Large intestine (tissue), 12 donors: ENCODE measurements at places on chromosomes 4 and X.

- DNase-seq, result no peak
These were observed 49.3 kb downstream of the SLC10A7 start for GRCh38 chr4:146472404-146472803.

- DNase-seq, result peak; percentile 60
These were observed 9.0 kb downstream of the SEC24D start for GRCh38 chr4:118826723-118827444.

DNA sequence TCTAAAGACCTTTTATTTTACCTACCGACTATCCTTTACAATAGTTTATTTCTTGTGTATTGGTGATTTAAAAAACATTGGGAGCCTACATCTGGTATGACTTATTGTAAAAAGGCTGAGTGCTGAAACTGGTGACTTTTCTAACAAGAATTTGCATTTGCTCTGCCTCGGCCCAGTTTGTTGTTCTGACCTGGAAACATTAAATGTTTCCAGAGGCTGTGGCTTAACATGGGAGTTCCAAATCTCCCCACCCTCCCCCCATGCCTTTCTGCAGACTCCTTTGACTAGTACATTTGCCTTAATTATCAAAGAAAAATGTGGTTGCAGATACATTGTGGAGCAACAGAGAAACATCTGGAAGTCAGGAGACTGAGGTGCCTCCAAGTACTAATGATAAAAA lies 39.8 kb downstream of the SPCS3 start:
- DNase-seq, result no peak

GRCh38 chrX:83512111-83512510 lies 4.0 kb downstream of the POU3F4 start:
- no peak for DNase-seq

DNA sequence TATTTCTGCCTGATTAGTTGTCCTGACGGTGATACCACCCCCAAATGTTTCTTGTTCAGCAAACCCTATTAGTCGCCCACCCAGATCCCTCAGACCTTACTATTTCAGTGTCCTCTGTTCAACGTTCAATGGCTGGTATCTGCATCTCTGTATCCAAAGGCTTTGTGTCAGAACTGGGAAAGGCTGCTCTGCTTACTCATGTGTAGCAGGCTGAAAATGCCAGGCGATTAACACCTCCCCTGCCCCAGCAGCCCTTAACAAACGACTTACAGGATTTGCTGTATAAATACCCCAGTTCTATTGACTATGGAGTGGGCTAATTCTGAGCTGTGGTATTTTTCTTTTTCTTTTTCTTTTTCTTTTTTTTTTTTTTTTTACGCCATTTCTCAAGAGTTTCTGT lies 415.0 kb downstream of the ZNF674 start:
- no peak for DNase-seq

- no peak for DNase-seq
These were observed 21.9 kb downstream of the COQ2 start for GRCh38 chr4:83262682-83263081.

- no peak for DNase-seq
These were observed 125.7 kb downstream of the RPA4 start for GRCh38 chrX:97009391-97009790.

DNA sequence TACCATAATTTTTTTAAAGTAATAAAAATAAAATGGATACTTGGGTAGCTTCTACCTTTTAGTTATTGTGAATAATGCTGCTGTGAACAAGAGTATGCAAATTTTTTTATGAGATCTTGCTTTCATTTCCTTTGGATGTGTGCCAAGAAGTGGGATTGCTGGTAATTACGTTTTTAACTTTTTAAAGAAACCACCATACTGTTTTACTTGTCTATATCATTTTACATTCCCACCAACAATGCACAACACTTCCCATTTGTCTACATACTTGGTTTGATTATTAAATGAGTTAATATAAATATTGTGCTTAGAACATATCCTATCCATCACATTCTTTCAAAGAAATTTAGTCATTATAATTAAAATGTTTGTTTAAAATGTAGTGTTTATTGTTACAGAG lies 3.9 kb upstream of the SULT1B1 start:
- no peak for DNase-seq

GRCh38 chr4:8227201-8227770 lies 28.2 kb downstream of the SH3TC1 start:
- no peak for DNase-seq

GRCh38 chr4:126051689-126052424 lies 737.1 kb downstream of the FAT4 start:
- DNase-seq, result no peak

GRCh38 chr4:1463088-1463926 lies 57.1 kb upstream of the NKX1-1 start:
- no peak for DNase-seq

DNA sequence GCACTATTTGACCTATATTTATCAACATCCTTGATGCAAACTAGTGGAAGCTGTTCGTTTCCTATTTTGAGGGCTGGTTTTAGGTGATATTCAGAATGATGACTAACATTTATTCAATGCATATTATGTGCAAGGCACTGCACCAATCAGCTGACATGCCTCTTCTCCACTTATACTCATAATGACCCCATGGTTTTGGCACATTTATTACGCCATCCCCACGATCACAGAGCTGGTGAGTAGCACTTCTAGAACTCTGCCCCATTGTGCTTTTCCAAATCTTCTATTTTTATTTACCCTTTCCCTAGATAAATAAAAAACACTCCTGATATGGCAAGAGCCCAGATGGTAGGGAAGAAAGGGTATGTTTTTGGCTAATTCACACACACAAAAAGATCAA lies 13.1 kb downstream of the SCML1 start:
- DNase-seq, result no peak

DNA sequence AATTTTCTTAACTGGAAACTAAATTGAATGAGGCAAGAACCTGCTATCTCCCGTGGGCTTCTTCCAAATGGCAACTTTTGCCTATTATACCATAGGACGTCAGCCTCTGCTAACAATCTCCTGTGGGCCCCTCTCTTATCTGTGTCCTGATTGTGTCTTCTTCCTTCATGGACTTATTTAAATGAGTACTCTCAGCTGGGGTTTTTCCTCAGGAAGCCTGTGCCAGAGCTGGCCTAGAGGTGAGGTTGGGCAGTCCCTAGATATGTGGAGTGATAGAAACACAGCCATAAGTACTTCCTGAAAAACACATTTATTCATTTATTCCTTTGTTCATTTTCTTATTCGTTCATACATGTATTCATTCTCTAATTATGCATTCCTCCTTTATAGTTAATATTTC lies 712.5 kb upstream of the SLIT2 start:
- DNase-seq, result no peak

DNA sequence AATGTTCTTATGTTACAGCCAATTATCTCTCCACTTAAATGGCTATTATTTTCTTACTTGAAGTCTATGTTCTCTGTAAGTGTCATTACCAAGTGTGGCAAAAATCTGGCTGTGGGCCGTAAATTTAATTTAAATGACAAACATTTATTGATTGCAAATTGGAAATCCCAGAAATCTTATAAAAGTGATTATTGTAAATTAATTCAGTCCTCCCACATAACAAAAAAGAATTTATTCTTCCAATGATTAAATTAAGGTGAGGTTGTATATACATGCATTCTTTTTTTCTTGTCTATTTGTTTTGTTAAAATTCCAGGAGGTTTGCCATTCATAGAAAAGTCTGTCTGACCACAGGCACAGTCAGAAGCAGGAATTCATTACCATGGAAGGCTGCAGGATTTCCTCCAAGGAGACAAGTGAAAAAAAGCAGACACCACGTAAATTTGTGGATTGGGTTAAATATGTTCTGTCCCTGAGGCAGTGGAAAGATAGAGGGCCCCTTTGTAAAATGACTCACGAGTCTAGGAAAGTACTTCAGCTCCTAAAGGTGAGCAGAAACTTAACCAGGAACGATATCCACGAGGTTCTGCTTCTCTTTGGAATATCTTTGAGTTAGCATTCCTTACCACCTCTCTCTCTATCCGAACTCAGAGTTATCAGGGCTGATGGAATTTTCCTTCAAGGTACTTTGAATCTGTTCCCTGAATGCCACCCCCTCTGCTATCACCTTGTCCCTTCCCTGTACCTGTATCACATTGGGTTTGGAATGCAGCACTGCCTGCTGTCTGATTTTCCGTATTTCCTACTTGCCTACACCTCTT lies 10.7 kb downstream of the PPARGC1A start:
- DNase-seq, result no peak

- DNase-seq, result no peak
These were observed 174.9 kb downstream of the ADAMTS3 start for GRCh38 chr4:72394012-72394663.

- DNase-seq, result no peak
These were observed 3.3 kb upstream of the FGA start for GRCh38 chr4:154593868-154594267.

DNA sequence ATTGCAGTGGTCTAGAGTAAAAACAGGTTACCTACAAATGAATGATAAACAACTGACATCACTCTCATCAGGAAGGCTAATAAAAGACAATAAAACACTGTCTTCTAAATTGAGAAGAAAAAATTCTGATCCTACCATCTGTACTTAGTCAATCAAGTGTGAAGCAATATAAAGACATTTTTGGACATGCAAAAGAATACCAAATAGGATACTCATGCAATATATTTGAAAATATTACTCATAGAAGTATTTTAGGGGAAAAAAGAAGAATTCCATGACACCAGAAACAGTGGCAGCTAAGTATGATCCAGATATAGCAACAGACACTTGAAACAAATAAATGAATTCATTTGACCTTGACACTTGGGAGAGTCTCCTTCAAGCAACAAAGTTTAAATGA lies 63.8 kb upstream of the FAM120C start:
- no peak for DNase-seq

DNA sequence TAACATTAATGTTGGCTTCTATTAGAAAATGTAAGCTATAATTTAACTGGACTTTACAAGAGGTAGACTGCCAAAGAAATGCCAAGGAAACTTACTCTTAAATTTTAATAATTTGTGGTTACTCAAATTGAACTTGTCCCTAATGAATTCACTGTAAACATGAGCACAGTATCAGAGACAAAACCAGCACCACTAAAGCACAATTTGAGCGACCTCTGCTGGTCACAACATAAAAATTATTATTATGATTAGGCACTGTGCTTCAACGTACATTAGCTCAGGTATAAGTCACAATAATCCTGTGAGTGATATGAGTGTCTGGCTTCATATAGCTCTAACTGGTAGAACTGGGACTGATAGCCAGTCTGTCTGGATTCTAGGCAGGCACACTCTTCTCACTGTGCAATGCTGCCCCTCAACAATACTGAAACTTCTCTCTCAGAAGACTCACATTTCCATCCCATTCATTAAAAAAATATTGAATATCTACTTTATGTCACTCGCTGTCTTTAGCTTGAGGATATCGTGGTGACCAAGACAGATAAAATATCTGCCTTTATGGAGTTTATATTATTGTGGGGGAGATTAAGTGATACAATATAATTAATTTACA lies 8.0 kb downstream of the NUDT6 start:
- DNase-seq, result peak; percentile 42

DNA sequence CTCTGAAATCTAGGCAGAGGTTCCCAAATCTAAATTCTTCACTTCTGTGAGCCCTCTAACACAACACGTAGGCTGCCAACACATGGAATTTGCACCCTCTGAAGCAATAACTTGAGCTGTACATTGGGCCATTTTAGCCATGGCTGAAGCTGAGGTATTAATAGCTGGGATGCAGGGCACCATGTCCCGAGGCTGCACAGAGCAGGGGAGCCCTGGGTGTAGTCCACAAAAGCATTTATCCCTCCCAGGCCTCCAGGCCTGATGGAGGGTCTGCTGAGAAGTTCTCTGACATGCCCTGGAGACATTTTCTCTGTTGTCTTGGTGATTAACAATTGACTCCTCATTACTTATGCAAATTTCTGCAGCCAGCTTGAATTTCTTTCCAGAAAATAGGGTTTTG lies 127.9 kb downstream of the PABPC4L start:
- DNase-seq, result no peak

- no peak for DNase-seq
These were observed 48.2 kb upstream of the KLF3 start for GRCh38 chr4:38615847-38616246.

- DNase-seq, result no peak
These were observed 28.2 kb downstream of the ATP8A1 start for GRCh38 chr4:42628740-42629139.

DNA sequence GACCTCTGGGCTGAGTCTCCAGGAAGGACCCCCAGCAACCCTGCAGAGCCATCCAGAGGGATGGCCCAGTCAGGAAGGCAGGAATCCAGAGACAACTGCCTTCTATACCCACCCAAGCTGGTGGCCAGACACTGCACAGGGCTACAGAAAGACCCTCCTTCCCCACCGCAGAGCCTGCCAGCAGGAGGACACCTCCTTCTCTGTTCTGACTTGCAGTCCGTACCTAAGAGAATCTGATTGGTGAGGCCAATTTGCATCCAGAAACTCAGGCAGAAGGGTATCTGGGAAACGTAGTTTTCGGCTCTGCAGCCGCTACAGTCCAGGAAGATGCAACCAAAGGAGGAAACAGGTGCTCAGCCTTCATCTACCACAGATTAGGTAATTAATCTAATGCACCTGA lies 155.4 kb upstream of the FRG1 start:
- no peak for DNase-seq

- DNase-seq, result no peak
These were observed 27.1 kb upstream of the IL15 start for GRCh38 chr4:141609243-141609642.

GRCh38 chr4:127421437-127421836 lies 211.3 kb upstream of the INTU start:
- DNase-seq, result no peak

DNA sequence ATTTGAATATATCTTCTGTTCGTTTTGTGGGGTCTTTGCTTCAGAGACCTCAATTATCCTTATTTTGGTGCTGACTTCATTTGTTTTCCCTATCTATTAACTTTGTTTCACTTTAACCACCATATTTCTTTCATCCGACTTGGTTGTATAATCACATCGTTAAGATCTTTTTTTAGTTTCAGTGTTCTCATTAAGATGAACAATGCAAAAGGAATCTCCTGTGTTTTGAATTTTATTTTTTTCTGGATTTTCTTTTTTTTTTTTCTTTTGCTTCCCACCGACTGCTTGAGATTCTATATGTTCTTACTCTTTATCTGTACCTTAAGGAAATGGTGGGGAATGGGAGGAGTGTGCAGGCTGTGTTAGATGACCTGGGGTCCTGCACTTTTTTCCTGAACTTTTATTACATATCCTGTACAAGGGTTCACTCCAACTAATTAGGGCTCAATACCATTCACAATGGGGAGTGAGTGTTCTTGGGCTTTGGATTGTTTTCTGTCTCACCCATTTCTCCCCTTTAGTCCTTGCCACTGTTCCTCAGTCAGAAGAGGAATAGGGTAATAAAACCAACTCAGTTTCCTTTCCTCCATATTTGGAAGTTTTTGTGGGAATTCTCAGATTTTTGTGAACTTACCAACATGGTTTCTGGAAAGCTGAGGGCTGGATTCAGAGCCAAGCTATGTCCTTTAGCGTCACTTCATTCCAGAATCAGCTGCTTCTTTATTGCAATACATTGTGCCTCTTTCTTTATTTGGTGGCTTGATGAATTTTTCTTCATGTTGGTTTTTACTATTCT lies 43.2 kb upstream of the BMPR1B start:
- no peak for DNase-seq

- DNase-seq, result no peak
These were observed 833.1 kb downstream of the C4orf33 start for GRCh38 chr4:129929052-129929451.

- DNase-seq, result no peak
These were observed 36.3 kb downstream of the NAT8L start for GRCh38 chr4:2095236-2096072.
